Glutamatergic neuron (in vitro differentiated cells): ENCODE measurements at places on chromosomes 12 and 14. TPM values are rescaled to one million over a fixed set of nuclear protein-coding genes. Genes with fewer than 3 reads are reported as not detected.

Gene RIPK3
- not detected for total RNA-seq

Gene CBLN3
- total RNA-seq: 0.51 TPM

DNA sequence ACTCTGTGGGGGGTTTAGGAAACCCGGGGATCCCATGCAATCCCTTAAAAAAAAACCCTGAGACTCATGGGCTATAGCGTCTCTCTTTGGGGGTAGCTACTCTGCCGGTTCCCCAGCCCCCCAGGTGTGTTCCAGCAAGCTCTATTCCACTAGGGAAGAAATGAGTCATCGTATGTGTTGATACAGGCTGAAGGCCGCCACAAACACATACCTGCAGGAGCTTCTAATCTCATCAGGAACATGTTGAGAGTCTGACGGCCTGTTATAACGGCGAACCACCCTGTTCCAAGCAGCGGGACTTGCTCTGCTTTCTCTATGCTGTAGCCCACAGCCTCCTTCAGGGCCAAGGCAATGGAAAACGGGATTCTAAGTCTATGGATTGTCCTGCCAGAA is 977 bp upstream of the KRT5 start:
- H3K4me3 ChIP-seq: no peak overlapping the region
- H3K36me3 ChIP-seq: peaks cover 8% of the 10 kb centered on the region
- DNase-seq: no peak
- H3K4me1 ChIP-seq: no peaks in the 10 kb centered on the region

GRCh38 chr12:62113366-62114011 is 146.7 kb upstream of the USP15 start:
- H3K36me3 ChIP-seq: peaks cover 9% of the 10 kb centered on the region
- H3K27me3 ChIP-seq: no peaks in the 10 kb centered on the region
- H3K4me1 ChIP-seq: no peaks in the 10 kb centered on the region
- no peak overlapping the region for H3K27ac ChIP-seq

DNA sequence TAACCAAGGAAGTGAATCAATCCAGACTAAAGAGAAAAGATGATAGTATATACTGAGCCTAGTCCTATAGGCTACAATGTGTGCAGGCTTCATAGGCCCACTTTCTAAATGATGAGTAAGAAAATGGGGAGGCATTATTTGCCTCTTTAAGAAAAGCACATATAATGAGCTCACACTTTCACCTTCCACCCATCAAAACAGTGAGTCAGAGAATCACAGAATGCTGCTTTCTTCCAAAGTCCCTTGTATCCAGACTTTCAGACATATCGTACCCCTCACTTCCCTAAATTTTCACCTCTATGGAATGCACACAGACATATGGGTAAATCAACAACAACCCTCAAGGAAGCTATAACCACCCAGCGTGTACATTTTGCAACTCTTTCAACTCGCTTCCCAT is 286.4 kb upstream of the PRKD1 start:
- no peaks in the 10 kb centered on the region for H3K36me3 ChIP-seq
- no peaks in the 10 kb centered on the region for H3K4me1 ChIP-seq
- H3K27me3 ChIP-seq: no peaks in the 10 kb centered on the region
- DNase-seq: no peak
- no peak overlapping the region for H3K4me3 ChIP-seq

- no peak for DNase-seq
- H3K27ac ChIP-seq: no peak overlapping the region
- no peaks in the 10 kb centered on the region for H3K36me3 ChIP-seq
Observed at GRCh38 chr12:108678104-108678730, 44.5 kb upstream of the SELPLG start.

- H3K4me1 ChIP-seq: peaks cover 32% of the 10 kb centered on the region
- no peak for DNase-seq
- H3K36me3 ChIP-seq: no peaks in the 10 kb centered on the region
- H3K4me3 ChIP-seq: no peak overlapping the region
- peak overlapping the region; percentile 13 for H3K27ac ChIP-seq
Observed at GRCh38 chr12:23556661-23557060, 392.8 kb downstream of the SOX5 start.
